ENCODE measurements at places on chromosomes 7 and 10.

DNA sequence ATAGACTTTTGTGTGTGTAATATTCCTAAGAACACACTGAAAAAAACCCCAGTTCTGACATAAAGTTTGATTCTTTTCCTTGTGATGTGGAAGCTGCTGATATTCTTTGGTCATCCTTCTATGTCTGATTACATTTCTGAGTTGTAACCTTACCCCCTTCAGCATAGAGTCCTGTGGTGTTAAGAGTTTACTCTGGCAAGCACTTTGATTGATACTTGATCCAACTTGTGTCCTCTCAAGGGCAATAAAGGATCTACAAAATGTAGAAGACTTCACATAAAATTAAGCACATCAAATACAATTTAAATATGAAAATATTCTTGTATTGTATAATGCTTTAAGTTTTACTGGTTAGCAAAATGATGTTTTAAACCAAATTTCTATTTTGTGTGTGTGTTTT, 221.7 kb upstream of the DKK1 start:
- DNase-seq = no peak

DNA sequence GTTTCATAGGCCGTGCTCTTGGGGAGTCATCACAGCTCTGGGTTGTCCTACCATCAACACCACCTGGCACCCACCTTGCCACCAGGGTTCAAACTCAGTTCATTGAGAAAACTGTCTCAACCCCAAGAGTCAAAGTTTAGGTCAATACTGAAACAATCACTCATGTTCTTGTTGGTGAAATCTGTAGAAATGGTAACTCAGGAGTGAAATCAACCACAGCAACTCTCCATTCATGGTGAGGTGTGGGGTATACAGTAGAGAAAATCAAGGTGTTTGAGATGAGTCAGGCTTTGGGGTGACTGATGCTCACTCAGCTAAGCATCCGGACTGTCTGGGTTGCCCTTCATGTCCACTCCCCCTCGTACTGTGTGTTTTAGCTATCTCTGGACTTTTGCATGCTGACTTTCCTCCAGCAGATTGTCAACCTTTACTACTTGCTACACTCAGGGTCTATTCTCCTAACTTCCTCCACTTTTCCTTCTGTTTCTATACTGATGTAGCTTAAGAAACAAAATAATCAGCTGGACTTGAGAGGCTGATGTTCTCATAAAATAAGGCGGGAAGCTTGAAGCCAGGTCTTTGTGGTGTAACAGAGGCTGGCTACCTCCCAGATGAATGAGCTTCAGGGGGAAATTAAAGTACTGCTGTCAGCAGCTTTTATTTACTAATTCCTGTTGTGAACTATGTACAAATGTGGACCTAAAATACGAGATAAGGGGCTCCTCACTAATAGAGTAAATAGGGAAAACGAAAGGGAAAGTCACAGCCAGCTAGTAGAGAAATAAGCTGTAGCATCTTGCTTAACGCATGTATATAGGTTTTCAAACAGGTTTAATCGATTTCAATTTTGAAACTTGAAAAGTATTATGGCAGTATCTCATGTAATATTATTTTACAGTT, 173.6 kb upstream of the AKR1E2 start:
- DNase-seq = no peak

- no peak for DNase-seq
Observed at GRCh38 chr7:45224832-45225231, 67.2 kb downstream of the RAMP3 start.

GRCh38 chr7:133983685-133984419, 143.3 kb upstream of the LRGUK start:
- DNase-seq = no peak

DNA sequence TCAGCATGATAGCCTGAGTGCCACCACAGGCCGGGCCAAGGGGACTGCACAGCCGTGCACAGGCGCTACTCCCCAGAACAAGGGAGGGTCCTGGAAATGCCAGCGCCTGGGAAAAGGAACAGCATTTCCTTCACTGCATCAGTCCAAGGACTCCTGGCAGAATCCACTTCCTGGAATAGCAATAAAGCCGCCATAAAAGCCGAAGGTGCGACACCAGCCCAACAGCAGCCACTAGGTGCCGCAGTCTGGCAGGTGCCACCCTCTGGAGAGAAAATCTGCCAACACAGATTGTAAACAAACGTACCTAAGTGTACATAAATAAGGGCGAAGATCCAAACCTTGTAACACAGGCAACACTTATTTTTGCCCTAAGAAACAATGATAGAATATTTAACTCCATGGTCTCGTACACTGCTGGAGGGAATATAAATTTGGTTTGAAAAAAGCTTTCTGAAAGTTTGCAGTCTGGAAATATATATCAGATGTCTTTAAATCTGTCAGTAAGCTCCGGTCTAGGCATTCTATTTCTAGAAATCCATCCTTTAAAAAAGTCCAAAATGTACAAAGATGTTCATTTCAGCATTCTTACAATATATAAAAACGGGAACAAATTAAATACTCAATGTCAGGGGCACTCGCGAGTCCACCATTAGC, 22.2 kb downstream of the VOPP1 start:
- DNase-seq = no peak

DNA sequence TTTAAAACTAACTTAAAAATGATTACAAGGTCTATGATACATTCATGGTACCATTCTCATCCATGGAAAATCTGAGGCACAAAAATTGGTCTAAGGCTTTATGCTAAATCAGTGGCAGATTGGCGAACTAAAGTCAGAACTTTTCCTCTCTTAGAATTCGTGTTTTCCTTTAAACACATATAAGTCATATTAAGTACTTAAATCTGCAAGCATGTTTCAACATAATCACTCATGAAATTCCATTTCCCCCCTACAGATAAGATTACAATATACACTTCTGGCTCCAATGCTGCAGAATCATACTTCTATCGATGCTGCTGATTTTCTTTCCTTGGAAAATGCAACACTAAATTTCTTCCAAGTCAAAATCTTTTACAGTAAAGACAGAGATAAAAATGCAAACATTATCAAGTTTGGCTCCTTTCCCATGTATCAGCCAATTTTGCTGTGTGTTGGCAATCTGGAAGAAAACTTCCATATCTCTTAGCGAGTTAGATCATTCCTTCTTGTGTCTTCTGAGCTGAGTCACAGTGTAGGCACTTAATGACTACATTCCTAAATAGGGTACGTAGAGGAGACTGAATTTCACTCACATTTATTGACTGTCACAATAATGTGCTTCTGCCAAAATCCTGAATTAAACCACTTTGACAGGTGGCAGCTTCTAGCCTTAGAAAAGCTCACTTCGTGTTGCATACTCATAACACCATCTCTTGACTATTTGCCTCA, 76.4 kb upstream of the LRRC17 start:
- no peak for DNase-seq

DNA sequence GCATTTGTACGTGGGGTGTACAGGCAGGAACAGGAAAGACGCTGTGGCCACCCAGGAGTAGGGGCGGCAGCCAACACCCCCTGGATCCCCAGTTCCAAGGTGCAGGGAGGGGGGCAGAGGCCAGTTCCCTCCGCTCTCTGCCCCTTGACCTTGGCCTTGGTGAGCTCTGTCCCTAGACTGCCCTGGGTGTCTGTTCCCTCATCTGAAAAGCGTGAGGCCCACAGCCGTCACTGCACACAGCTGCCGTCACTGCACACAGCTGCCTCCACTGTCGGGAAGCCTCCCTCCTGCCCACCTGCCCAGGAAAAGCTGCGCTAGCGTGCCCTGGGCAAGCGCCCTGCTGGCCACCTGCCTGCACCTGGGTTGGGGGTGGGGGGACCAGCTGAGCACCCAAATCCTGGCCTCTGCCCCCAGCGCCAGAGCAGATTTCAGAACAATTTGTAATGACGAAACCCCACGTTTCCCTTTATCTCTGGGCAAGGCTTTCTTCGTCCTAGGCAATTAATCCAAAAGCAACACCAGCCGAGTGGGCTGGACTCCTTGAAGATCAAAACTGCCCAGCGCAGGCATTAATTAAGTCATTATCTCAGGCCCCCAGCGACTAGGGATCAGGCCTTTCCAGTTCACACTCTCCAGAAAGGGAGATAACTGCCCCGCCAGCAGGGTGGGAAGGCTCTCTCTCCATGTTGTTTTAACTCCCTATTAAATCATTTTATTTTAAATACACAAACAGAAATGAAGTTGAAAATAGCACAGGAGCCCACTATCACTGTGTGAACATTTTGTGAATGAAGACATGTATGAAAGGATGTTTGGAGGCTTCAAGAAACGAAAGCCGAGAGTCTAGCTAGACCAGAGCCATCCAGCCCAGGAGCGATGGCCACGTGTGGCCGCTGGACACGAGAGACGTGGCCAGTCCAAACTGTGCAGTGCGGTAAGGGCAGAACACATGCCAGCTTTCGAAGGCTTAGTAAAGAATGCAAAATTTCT, 4.0 kb upstream of the PDGFA start:
- DNase-seq = no peak

GRCh38 chr7:120994512-120995410, 6.2 kb downstream of the CPED1 start:
- DNase-seq = no peak

DNA sequence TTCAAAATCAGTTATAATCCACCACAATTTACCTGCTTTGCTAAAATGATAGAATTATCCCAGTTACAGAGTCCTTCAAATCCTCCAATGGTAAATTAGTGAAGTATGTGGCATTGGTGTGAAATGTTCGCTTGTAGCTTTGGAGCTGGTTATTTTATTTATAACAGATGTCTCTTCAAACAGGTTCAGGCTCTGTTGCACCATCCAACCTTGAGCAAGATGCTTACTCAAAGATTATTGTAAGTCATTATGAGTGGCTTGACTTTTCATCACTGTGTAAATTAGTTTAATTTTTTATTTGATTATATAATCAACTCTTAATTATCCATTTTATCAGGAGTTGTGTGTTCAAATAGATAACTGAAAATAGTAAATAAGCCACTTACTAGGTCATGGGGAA, 99.4 kb downstream of the BTRC start:
- DNase-seq = no peak

DNA sequence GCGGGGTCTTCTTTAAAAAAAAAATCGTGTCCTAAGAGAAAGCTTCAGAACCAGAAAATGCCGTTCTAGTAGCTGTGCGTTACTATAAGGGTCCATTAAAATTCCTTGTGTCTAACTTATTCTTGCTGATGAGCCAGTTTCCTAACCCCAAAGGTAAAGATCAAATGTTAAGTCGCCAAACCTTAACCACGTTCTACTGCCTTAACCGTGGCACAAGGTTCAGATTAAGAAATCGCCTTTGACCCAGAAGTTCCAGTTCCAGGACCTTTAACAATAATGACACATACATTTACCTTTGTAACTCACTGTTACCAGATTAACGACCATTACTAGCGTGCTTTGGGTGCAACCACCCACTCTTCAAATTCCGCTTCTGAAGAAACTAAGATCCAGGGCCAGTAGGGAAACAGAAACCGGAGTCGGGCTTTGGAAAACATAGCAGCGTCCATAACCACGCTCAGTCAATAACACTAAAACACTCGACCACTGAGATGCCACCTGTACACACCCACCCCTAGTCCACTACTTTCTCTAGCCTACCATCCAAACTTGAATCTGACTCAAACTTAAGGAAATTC, 620 bp downstream of the BET1 start:
- DNase-seq = no peak

DNA sequence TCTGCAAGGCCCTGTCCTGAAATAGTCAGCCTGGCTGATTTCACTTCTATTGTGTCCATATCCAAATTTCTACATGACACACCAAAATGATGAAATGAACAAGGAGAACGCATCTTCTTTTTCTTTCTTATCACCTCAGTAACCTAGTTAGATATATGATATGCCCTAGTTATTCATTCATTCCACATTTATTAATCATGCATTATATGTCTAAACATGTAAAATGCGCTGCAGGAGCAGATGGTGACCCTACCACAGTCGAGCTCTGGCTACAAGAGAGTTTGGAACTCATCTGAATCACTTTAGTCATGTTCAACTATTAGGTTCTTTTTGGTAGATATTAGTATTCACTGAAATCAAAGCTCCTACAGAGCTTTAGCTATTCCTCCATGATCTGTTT, 31.8 kb upstream of the VPS41 start:
- no peak for DNase-seq

DNA sequence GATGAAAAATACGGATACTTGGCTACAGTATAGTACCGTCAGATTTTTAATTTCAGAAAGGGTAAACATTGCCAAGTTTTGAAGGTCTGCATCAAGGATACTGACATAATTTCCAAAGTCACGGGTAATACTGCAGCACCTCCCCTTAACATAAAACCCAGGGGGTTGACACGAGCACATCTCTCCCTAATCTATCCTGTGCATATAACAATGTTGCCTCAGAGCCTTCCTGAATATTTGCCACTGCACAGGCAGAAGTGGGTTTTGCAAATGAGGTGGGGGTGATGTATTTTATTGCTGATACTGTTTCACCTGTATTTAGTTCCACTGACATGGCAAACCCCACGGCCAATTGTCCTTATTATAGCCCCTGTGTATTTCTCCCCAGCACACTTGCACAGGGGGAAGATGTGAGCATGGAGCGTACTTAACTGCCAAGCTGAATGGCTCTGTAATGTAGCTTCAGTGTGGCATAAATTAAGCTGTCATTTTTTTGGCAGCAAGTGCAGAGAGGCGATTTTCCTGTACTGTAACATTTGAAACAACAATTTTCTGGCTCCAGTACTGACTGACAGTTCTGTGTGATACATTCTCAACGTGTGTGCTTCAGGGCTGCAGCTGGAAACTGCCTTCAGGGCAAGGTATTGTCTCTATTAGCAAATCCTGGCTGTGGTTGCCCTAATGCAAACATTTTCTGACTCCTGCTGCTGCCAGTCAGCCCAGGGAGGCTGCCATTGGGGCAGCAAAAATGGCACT, 299.6 kb upstream of the SP4 start:
- no peak for DNase-seq

DNA sequence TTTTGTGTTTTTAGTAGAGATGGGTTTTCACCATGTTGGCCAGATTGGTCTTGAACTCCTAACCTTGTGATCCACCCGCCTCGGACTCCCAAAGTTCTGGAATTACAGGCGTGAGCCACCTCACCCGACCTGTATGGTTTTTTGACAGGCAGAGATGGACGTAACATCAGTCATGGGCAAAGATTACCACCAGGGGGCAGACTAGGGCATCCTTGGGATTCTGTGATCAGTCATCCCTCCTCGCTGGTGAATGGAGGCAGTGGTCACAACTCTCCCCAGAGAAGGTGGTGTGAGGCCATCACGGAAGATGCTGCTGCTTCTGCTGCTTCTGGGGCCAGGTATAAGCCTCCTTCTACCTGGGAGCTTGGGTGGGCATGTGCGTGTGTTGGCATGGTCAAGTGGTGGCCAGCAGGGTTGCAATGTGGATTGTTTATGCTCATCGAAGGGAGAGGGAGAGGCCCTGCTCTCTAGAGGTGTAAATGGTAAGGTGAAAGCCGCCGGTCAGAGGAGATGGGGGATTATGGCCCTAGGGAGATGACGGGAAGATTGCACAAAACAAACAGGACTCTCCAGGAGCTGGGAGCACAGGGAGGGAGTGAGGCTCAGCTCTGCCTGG, 122.7 kb upstream of the PRSS1 start:
- DNase-seq = peak; percentile 60

- DNase-seq = no peak
Observed at GRCh38 chr7:24304494-24305095, 20.6 kb downstream of the NPY start.

DNA sequence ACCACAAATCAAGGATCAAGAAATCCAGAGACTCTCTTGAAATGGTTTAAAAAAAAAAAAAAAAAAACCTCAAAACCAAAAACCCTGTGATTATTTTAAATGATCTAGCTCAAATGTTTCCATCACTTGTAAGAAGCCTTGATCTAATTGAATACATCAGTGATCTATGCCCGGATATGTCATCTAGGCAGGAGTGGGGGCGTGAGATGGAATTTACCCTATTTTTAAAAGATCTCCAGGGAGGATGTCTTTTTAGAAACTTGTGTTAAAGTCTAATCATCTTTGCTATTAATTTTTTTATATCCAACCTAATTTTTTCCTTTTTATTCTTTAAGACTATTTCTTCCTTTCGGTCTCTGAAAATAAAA, 101.4 kb upstream of the PDLIM1 start:
- no peak for DNase-seq
